ENCODE measurements at places on chromosomes 6 and 20.

- DNase-seq: no peak
Measured at GRCh38 chr6:36957773-36958271, 3.3 kb downstream of the PI16 start.

GRCh38 chr6:90179190-90180169 is 117.2 kb downstream of the BACH2 start:
- no peak for DNase-seq

GRCh38 chr20:37821696-37822095 is 81.2 kb upstream of the VSTM2L start:
- peak; percentile 5 for DNase-seq

DNA sequence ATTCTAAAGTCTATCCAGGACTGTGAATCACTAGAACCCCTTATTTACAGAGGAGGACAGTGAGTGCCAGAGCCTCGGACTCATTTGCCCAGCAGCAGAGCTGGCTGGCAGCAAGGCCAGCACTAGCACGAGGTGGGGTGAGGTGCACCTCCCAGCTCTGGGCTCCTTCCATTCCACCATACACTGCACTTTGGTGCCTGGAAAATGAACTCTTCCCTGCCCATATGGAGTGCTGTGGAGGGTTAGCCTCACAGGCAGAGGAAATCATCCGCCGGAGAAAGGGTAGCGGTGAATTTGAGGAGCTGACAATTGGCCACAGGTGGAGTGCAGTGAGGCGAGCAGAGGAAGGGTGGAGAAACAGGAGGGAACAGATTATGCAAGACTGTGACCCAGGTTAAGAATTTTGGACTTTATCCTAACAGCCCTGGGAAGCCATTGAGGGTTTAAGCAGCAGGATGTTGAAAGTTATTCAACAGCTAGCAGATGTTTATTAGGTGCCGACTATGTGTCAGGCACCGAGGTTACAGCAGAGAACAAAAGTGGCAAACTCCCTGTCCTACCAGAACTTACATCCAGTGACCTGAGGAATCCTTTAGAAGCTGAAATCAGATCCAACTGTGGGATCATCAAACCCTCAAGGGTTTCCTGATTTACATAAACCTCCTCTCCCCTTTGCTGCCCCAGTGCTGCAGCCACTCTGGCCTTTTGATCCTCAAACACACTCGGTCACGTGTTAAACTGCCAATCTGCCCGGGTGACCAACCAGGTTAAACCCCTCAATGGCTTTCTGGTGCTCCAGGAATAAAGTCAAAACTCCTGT is 6.2 kb downstream of the TRIM26 start:
- peak; percentile 25 for DNase-seq

- no peak for DNase-seq
Measured at GRCh38 chr6:43250992-43251373, 7.7 kb downstream of the TTBK1 start.

- DNase-seq: no peak
Measured at GRCh38 chr20:56383334-56383733, 8.7 kb downstream of the AURKA start.

- DNase-seq: no peak
Measured at GRCh38 chr6:3918469-3918868, 69.3 kb downstream of the FAM50B start.

- DNase-seq: peak; percentile 57
Measured at GRCh38 chr6:21149470-21149869, 444.1 kb upstream of the SOX4 start.

GRCh38 chr20:62174021-62174804 is 8.6 kb upstream of the MTG2 start:
- DNase-seq: no peak

GRCh38 chr6:4398791-4399190 is 263.4 kb upstream of the ECI2 start:
- DNase-seq: no peak

DNA sequence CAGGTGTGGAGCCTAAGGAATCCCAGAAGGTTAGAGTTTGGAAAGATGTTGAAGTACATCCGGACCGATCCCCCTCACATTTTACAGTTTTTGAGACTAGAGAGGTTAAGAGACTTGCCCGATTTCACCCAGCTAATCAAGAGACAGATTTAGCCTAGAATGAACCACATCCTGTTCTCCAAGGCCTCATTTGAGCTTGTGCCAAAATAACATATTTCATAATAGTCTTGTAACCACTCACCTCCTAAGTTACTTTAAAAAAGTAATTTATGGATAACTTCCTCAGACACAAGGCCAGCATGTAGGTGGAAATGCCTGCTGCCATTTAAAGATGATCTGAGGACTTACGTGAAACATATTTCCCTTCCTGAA is 39.8 kb upstream of the ARHGAP18 start:
- peak; percentile 94 for DNase-seq

GRCh38 chr6:33678932-33679490 is 32.5 kb downstream of the UQCC2 start:
- DNase-seq: no peak

- DNase-seq: no peak
Measured at GRCh38 chr20:24972341-24972740, 20.2 kb downstream of the APMAP start.

- DNase-seq: no peak
Measured at GRCh38 chr20:21513181-21513663, 642 bp downstream of the NKX2-2 start.

GRCh38 chr6:32086661-32087573 is 22.2 kb downstream of the TNXB start:
- DNase-seq: peak; percentile 82

DNA sequence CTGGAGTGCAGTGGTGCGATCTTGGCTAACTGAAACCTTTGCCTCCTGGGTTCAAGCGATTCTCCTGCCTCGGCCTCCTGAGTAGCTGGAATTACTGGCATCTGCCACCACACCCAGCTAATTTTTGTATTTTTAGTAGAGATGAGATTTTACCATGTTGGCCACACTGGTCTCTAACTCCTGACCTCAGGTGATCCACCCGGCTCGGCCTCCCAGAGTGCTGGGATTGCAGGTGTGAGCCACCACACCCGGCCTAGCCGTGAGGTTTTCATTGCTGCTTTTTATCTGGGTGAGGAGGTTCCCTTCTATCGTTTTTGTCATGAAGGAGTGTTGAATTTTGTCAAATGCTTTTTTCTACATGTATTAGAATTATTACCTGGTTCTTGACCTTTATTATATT is 23.9 kb downstream of the SRC start:
- no peak for DNase-seq

DNA sequence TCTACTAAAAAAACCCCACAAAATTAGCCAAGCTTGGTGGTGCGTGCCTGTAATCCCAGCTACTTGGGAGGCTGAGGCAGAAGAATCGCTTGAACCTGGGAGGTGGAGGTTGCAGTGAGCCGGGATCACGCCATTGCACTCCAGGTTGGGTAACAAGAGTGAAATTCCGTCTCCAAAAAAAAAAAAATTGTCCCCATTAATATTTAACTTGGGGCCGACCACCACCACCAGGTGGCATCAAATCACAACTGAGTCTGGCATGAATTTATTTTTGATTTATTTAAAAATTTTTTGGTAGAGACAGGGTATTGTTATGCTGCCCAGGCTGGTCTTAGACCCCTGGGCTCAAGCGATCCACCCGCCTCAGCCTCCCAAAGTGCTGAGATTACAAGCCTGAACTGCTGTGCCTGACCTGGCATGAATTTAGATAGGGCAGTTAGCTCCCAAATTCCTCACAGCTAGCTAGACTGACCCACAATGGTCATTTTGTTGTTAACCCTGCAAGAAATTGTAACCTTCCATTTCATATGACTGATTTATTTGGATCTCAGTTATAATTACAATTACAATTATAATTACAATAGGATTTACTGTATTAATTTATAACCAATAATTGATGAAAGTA is 17.1 kb upstream of the BEND3 start:
- DNase-seq: peak; percentile 20

DNA sequence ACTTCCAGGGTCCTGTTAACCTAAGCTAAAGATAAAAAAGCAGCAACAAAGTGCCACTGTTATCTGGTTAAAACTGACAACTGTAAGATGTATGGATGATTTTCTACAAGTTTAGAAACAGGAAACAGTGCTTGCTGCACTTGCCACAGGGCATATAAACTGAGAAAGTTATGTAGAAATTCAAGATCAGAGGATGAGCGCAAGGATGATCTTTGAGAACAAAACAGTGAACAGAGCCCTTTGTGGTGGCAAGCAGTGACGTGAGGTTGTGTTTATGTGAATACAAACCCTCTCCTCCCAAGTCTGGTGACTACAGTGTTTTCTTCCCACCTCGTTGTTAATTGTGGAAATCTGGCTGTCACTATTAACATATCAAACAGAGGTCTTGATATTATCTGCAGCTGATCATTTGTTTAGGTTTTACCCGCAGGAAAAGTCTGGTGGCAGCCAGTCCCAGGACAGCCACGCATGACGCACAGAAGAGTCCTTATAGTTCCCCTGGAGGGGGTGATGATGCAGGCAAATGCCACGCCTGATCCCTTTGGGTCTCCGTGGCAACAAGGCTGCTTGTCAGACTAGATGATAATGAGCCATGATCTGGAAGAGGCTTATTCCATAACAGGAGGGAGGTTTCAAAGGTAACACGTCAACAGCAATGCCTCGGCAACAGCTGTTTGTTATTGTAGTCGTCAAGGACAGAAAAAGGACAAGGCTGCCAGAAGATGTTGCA is 43.1 kb upstream of the TNFAIP3 start:
- peak; percentile 49 for DNase-seq

DNA sequence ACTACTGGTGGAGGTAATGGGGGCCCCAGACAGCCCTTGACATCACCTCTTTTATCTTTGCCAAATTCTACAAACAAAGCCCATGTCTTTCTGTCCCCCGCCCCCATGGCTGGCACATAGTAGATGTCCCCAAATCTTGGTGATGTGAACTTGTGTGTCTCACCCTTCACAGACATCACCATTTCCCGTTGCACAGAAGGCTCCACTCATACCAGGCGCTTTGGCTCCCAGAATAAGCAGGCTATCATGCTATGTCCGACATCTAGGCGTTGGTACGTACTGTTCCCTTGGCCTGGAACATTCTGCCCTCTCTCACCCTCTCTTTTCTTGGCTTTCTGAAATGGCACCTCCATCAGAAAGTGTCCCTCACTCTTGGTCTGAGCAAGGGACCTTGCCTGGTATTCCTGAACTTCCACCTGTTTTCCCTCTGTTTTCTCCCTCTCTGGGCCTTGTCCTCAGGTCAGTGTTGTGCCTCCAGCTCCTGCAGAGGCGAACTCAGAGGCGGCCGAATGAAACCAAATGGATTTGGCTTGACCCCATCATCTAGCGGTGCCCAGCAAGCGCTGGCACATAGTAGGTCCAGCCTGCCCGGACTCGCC is 968 bp upstream of the CCN5 start:
- no peak for DNase-seq

- DNase-seq: no peak
Measured at GRCh38 chr6:124613031-124613430, 349.2 kb upstream of the RNF217 start.

DNA sequence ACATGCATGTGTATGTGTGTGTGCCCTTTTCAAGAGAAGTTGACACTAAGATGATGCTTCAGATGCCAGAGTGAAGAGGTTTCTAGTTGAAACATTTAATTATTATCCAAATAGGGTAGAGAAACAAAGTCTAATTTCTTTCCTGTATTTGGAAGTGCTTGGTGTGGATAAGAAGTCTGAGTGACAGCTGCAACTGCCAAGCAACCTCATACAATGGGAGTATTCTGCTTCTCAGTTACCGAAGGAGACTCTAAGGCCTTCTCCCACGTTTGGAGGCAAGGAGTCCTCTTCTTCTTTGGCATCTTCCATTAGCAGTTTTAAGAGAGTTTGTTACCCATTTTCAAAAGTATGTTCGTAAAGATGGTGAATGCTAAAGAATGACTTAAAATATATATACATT is 82.4 kb downstream of the HDGFL1 start:
- DNase-seq: no peak

GRCh38 chr6:43058531-43058930 is 703 bp downstream of the MRPL2 start:
- no peak for DNase-seq

DNA sequence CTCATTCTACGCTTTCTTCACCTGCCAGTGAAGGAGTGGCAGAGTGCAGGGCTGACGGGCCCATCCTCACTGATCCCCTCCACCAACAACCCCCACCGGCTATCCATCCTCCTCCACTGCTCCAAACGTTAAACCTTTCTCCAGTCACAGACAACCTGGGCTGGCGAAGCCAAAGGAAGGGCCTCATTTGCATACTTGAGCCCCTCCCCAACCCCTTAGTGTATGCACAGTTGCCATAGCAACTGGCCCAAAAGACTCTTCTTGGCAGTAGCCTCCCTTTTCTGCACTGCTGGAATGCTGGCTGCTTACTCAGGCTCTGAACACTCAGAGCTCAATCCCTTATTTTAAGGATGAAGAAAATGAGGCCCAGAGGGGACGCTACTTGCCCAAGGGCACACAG is 130.3 kb downstream of the GRM4 start:
- DNase-seq: no peak

GRCh38 chr6:154800338-154800737 is 67.1 kb downstream of the SCAF8 start:
- DNase-seq: no peak

GRCh38 chr6:12804952-12805645 is 88.5 kb downstream of the PHACTR1 start:
- DNase-seq: peak; percentile 49

DNA sequence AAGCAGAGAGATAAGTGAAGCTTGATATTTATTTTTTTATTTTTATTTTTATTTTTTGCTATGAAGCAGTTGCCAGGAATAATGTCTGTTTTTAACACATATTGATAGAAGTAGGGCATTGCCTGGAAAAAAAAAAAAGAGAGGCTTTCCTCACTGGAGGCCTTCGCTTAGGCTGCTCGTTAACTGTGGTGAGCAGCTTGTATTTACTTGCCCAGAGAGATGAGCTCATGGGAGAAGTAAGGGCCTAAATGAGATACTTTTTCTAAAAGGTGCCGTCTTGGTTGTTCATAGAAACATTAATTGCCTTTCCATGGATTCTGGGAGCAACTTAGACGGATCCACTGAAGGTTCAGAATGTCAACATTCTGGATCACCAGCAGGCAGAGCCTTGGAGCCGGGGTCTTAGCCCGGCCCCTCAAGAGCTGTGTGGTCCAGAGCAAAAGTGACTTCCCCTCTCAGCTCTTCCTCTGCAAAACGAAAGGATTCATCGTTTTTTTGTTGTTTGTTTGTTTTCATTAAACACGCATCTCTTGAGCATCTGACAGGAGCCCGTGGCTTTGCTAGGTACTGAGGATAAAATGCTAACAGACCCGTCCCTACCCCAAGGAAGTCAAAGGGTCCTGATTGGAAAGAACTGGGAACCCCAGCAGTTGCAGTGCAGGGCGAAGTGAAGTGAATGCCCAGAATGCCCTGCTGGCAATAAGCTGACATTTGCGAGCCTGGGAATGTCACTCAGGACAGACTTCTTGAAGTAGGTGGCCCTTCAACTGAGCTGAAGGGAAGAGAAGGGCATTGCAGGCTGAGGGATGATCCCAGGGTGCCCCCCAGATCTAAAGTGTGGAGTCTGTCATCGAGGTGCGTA is 138.5 kb downstream of the ZDHHC14 start:
- DNase-seq: no peak

GRCh38 chr20:24638591-24639548 is 169.4 kb downstream of the SYNDIG1 start:
- DNase-seq: no peak

GRCh38 chr20:38723017-38723847 is 1.1 kb upstream of the SLC32A1 start:
- no peak for DNase-seq

Data from HCEC 1CT (cell line).